Ascending aorta (tissue), 2 donors: ENCODE measurements at places on chromosomes 1 and 21. TPM values are rescaled to one million over a fixed set of nuclear protein-coding genes. Genes with fewer than 3 reads are reported as not detected.

TSPEAR gene
- not detected for total RNA-seq

LCE1F gene
- not detected for total RNA-seq

TEX38 gene
- not detected for total RNA-seq

SLC9A1 gene
- 22.0 TPM for total RNA-seq

TTC4 gene
- total RNA-seq = 20.6 TPM

GJA5 gene
- total RNA-seq = 49.7 TPM

PRAMEF11 gene
- total RNA-seq = not detected

ALX3 gene
- not detected for total RNA-seq

C4BPA gene
- not detected for total RNA-seq

SPATA46 gene
- not detected for total RNA-seq

BGLAP gene
- 19.1 TPM for total RNA-seq

SPRR1B gene
- total RNA-seq = not detected

GJA9 gene
- not detected for total RNA-seq

FMO5 gene
- 19.6 TPM for total RNA-seq

GRIK3 gene
- under 0.01 TPM for total RNA-seq

LAD1 gene
- 0.43 TPM for total RNA-seq

GBP4 gene
- total RNA-seq = 6.6 TPM

SLAMF8 gene
- 6.7 TPM for total RNA-seq

AKR1A1 gene
- 77.5 TPM for total RNA-seq

LCE1E gene
- not detected for total RNA-seq

PRELP gene
- total RNA-seq = 142 TPM

TMEM54 gene
- total RNA-seq = 60.9 TPM

RAVER2 gene
- total RNA-seq = 17.7 TPM

LYPD8 gene
- total RNA-seq = not detected

TIE1 gene
- 120 TPM for total RNA-seq

TSPAN2 gene
- total RNA-seq = 10.9 TPM

GJB3 gene
- not detected for total RNA-seq

LRRC53 gene
- not detected for total RNA-seq

ST6GALNAC3 gene
- 34.5 TPM for total RNA-seq

COG2 gene
- total RNA-seq = 8.4 TPM

OLFML2B gene
- total RNA-seq = 79.7 TPM

RAP1GAP gene
- 0.64 TPM for total RNA-seq

CHAF1B gene
- 0.43 TPM for total RNA-seq

HSPA6 gene
- 1.9 TPM for total RNA-seq

FMO1 gene
- not detected for total RNA-seq

C1orf116 gene
- not detected for total RNA-seq

HCN3 gene
- total RNA-seq = 2.6 TPM

RSPO1 gene
- not detected for total RNA-seq

SLC2A5 gene
- total RNA-seq = 13.9 TPM

RXFP4 gene
- not detected for total RNA-seq

EFNA3 gene
- total RNA-seq = 1.5 TPM

GNL2 gene
- 17.0 TPM for total RNA-seq

BARHL2 gene
- total RNA-seq = not detected

TGFB2 gene
- 9.9 TPM for total RNA-seq
